ENCODE measurements at places on chromosomes 4 and X.

DNA sequence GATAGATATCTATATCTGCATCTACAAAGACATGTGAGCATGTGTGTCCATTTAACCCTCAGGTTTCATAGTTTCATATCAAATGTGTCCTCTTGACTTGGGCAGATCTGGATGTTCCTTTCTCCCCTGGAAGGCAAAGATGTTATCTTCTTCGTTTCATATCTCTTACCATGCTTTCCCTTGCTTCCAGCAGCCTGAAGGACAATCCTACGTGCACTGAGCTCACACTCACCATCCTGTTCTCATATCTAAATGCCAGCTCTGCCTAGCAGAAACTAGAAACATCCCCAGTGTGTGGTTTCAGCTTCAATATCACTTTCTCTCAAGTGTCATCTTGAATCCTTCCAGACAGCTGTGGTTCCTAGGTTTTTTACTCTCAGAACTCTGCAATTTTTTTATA lies 66.2 kb downstream of the ZAR1 start:
- DNase-seq: no peak

- DNase-seq: no peak
Observed at GRCh38 chr4:8383016-8383415, 57.5 kb downstream of the ACOX3 start.

DNA sequence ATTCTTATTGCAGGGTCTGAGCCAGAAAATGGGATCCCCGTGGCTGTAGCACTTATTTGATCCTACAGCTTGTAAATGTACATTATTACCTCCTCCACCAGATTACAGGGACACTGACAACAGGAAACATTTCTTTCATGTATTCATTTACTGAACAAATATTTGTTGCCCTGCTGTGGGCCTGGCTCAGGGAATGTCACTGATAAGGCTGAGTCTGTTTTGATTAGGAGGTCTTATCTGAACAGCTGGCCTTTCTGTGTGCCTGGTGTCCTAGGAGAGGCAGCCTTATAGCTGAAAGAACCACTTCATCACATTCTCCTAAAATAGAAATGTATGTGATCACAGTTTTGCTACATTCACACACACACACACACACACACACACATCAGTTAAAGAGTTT lies 45.5 kb upstream of the PROM1 start:
- no peak for DNase-seq

DNA sequence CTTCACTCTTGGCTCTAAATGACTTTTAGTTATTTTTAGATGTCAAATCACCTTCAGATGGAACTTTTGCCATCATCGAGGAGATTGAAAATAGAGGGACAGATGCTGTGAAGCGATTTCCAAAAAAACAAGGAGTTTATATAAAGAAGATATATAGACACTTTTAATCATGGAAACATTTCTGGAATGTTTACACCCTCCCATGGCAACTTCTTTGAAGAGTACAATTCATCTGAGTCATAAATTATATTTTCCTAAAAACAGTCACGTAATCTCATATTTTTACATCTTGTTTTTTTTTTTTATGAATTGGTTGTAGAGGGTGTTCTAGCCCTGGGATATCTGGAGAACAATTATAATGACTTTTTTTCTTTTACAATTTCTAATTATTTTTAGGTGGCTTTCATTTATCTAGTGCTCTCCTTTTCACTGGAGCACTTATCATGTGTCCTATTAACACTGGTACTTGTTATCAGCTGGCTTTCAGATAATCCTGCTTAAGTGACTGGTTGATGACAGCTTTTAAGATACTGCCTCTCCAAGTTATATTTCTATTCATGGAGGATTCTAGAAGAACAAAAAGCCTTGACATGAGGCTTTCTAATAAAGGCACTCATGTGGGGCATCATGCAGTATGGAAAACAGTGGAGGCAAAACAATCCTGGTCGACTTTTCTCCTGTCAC lies 24.9 kb downstream of the PCDH7 start:
- DNase-seq: no peak

- DNase-seq: peak; percentile 57
Observed at GRCh38 chr4:37803348-37803973, 23.0 kb upstream of the PGM2 start.

- DNase-seq: no peak
Observed at GRCh38 chrX:18964901-18965300, 19.0 kb downstream of the PHKA2 start.

- DNase-seq: no peak
Observed at GRCh38 chr4:98905839-98906238, 23.1 kb downstream of the EIF4E start.

GRCh38 chr4:159269956-159270355 lies 167.1 kb downstream of the RAPGEF2 start:
- no peak for DNase-seq

GRCh38 chrX:115898382-115899001 lies 272.1 kb upstream of the AGTR2 start:
- DNase-seq: peak; percentile 74

DNA sequence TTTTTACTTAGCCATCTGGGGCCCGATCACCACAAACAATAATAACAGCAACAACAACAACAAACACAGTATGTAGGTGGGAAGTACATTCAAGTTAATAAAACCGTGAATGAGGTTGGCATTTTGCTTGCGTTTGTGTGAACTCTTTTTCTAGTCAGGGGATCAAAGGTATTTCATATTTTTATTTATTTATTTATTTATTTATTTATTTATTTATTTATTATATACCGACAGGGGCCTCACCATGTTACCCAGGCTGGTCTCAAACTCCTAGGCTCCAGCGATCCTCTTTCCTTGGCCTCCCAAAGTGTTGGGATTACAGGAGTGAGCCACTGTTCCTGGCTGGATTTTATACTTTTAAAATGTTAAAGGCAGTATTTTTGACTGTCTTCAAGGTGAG lies 325.4 kb downstream of the RAPGEF2 start:
- no peak for DNase-seq

GRCh38 chrX:53211391-53211978 lies 13.5 kb downstream of the KDM5C start:
- no peak for DNase-seq

DNA sequence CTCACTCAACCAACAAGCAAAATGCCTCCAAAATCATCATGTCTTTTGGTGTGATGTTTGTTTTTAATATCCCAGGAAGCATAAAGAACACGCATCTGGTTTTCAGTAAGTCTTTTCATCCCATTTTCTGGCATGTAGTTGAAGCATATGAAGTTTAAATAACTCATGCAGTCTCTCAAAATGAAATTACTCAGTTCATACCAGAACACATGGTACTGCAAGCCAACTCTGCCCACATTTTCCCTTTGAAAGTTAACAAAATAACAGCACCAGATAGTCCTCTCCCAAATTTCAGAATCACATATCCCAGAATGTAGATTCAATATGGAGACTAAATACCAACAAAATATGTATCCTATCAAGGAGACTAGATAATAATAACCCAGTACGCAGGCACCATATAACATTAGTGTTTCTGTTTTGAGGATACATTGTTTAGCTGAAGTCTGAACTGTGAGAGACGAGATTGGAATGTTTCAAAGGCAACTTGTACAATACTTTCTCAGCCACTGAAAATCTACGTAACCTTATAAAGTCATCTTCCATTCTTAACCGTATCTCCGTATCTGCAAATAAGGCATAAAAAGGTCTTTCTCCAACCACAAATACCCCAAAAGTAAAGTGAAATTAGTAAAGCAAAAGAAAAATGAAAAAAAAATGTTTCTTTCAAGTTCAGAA lies 23.1 kb downstream of the CORIN start:
- no peak for DNase-seq

DNA sequence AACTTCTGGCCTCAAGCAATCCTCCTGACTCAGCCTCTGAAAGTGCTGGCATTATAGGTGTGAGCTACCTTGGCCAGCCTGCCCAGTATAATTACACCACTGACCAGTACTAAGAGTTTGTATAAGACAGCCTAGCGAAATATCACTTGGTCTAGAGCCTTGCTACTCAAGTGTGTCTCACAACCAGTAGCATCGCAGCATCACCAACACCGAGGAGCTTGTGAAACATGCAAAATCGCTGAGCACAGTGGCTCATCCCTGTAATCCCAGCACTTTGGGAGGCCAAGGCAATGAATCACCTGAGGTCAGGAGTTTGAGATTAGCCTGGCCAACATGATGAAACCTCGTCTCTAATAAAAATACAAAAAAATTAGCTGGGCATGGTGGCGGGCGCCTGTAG lies 102.0 kb upstream of the GATB start:
- no peak for DNase-seq

- DNase-seq: no peak
Observed at GRCh38 chrX:153908219-153908860, 3.9 kb downstream of the AVPR2 start.

GRCh38 chrX:144730471-144730870 lies 516.8 kb upstream of the SPANXN1 start:
- DNase-seq: peak; percentile 16

GRCh38 chr4:56870946-56871345 lies 36.8 kb upstream of the REST start:
- DNase-seq: no peak

GRCh38 chr4:499567-499966 lies 557 bp downstream of the PIGG start:
- peak; percentile 24 for DNase-seq

GRCh38 chrX:22950269-22951266 lies 49.2 kb upstream of the DDX53 start:
- peak; percentile 35 for DNase-seq

- no peak for DNase-seq
Observed at GRCh38 chr4:85995361-85995760, 364.5 kb downstream of the MAPK10 start.

- DNase-seq: no peak
Observed at GRCh38 chr4:2341911-2342652, 76.4 kb downstream of the ZFYVE28 start.

DNA sequence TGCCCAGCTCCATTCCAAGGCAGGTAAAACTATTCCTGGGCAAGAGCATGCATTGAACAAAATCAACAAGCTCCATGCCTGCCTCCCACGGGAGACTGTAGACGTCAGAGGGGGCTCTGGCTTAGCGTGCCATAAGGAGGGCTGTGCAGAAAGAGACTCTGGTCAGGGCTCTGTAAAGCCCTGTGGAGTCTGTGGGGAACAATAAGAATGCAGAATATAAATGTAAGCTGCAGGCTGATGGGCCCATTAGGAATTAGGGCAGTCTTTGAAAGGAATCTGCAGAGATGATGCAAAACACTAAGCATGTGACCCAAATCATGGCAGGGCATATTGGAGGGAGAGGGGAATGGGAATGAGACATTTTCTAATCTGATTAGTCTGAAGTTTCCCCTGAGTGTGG lies 170.3 kb downstream of the EFHC2 start:
- DNase-seq: no peak

- DNase-seq: no peak
Observed at GRCh38 chrX:118538386-118538785, 42.8 kb downstream of the DOCK11 start.

DNA sequence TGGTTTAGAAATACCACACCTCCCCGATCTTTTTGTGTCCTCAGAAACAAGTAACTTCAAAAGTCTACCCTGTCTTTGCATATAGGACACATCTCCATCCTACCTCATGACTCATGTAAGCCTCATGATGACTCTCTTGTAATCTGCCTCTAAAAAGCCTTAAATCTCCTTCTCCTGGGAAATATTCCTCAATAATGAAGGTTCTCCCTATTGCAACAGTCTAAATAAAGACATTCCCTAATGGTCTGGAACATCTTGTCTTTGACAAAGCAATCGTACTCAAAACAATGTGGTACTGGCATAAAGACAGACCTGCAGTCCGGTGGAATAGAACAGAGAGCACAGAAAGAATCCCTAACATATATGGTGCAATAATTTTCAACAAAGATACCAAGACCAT lies 257.7 kb downstream of the OPHN1 start:
- DNase-seq: no peak

DNA sequence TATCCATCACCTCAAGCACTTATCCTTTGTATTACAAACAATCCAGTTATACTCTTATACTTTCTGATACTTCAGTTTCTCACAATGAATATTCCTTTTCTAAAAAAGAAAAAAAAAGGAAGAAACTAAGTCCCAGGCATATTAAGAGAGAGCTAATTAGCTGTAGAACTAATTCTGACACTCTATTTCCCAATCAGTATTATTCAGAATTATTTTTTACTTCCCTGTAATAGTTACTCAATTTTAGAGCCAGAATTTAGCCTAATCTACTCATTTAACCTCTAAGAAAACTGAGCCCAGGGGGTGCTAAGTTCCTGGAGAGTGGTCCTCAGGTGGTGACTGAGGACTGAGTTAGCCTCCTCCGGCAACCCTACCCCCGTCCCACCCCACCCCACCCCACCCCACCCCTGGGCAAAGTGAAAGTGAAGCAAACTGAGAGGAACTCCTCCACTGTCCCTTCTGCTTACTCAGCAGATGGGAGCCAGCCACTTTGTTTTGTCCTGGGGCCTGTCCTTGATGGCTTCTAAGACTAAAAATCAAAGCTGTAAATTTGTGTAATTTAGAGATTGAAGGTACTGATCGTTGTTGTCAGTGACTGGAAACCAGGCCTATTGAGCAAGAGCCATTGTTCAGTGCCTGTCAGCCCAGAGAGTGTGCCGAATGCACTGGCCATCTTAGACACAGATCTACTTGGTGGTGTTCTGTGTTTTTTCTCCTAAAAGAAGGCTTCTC lies 162.1 kb downstream of the CBR4 start:
- DNase-seq: no peak

GRCh38 chrX:13955975-13956374 lies 73.7 kb downstream of the GEMIN8 start:
- DNase-seq: no peak

DNA sequence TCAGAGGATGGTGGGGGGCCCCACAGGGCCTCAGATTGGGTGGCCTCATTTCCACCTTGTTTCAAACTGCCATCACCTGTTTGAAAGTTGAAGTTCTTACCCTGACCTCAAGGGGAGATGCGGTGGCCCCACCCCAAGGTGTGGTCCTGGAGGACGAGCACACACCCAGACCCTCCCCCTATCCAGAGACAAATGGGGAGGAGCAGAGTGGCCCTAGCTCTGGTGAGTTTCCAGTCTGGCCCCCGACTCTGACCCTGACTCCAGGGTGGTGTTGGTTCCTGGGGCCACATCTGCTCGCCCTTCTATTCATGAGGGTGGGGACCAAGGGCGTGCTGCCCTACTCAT lies 36.3 kb upstream of the ADRA2C start:
- DNase-seq: no peak

GRCh38 chrX:21843179-21843578 lies 3.8 kb downstream of the MBTPS2 start:
- DNase-seq: no peak

- DNase-seq: no peak
Observed at GRCh38 chr4:78167510-78167909, 110.4 kb downstream of the FRAS1 start.

- DNase-seq: no peak
Observed at GRCh38 chr4:144647095-144647561, 1.2 kb downstream of the HHIP start.

GRCh38 chr4:122827879-122828601 lies 1.4 kb downstream of the FGF2 start:
- DNase-seq: peak; percentile 52

- no peak for DNase-seq
Observed at GRCh38 chr4:149409555-149409962, 406.1 kb downstream of the IQCM start.

GRCh38 chr4:48756689-48757220 lies 23.3 kb downstream of the FRYL start:
- DNase-seq: no peak

Measured in HT-29 (cell line).